ENCODE measurements at places on chromosomes 3 and 15.

- DNase-seq = no peak
Measured at GRCh38 chr15:78065973-78066946, 11.3 kb downstream of the TBC1D2B start.

GRCh38 chr3:194686816-194687637 is 1.3 kb downstream of the FAM43A start:
- DNase-seq = peak; percentile 9

GRCh38 chr3:169264711-169265110 is 398.8 kb downstream of the MECOM start:
- no peak for DNase-seq

- DNase-seq = no peak
Measured at GRCh38 chr3:109254770-109255169, 61.5 kb downstream of the DPPA2 start.

All from CD4-positive, alpha-beta T cell treated with Interleukin-17A for 1 hour (primary cell).